ENCODE measurements at places on chromosomes 6 and 20.

- no peak for DNase-seq
Observed at GRCh38 chr6:1020837-1021236, 291.1 kb upstream of the FOXQ1 start.

- DNase-seq: no peak
Observed at GRCh38 chr6:3458706-3459421, 2.0 kb upstream of the SLC22A23 start.

- DNase-seq: peak; percentile 42
Observed at GRCh38 chr20:50427719-50428083, 82.5 kb upstream of the PTPN1 start.

DNA sequence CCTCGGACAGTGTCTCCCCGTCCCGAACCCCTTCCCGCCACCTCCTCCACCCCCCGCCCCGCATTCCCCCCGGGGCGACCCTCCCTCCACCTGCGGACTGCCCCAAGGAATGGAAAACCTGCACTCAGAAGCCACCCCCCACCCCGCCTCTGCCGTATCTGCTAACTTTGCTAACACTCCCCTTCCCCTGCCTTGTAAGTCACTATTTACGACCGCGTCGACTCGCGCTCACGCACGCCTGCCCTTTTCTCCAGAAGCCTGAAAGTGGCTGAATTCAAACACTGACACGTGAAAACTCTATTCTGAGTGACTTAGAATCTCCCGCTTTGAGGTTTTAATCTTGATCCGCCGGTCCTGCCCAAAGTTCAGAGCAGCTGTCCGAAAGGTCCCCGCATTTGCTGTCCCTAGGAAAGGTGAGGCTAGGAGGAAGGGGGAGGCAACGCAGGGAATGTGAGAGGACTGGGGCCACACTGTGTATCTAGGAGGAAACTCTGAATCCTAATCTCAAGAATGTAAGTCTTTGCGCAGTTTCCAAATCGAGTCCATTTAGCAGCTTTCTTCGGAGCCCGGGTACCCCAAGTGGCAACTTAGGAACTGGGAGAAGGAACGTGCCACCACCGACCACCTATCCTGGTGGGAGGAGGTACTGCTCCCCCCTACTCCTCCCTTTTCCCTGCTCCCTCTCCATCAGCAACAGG, 9.3 kb upstream of the POU3F2 start:
- DNase-seq: no peak

- no peak for DNase-seq
Observed at GRCh38 chr6:73309535-73309784, 44.6 kb downstream of the DPPA5 start.

GRCh38 chr6:143901885-143902750, 37.8 kb downstream of the ZC2HC1B start:
- peak; percentile 13 for DNase-seq

- DNase-seq: no peak
Observed at GRCh38 chr6:145112711-145113148, 622.6 kb downstream of the EPM2A start.

GRCh38 chr6:73471686-73472290, 10.3 kb downstream of the MTO1 start:
- DNase-seq: no peak

DNA sequence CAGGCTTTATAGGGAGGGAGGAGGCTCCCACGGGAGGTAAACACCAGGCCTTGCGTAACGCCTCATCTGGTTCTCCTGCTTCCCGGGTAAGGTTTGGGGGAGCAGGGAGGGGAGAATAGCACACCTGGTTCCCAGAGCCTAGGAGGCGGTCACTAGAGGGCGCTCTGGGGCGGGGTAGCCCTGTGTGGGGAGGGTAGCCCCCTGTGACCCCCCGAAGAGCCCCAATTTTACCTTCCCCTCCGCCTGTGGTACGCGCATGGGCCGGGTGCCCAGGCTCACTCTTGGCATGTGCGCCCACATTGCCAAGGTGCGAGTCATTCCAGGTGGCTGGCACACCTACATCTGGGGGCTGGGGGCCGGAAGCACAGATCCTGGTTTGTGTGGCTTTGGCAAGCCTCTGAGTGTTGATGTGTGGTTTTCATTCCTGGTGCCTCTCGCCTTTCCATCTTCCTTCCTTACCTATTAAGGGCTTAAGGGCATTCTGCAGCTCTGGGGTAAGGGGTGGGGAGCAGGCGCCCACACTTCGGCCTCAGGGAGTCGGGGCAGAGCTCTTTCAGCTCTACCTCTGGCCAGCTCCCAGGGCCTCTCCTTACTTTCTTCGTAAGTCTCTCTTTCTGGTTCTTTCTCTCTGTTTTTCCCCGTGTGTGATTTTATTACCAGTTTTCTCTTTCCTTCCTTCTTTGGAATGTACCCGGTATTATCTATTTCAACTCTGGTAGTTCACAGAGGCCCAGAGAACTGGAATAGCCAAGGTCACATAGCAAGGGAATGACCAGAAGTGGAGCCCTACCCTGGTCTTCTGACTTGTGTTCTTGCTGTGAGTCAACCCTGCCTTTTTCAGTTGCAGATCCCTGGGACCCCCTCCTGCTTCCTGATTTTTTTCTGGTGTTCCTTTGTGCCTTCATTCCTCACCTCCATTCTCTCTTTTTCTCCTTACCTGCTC, 492 bp upstream of the RNF39 start:
- DNase-seq: peak; percentile 63

- DNase-seq: no peak
Observed at GRCh38 chr20:17504066-17504897, 26.9 kb downstream of the BFSP1 start.

- no peak for DNase-seq
Observed at GRCh38 chr6:37137201-37138090, 32.5 kb upstream of the PIM1 start.

DNA sequence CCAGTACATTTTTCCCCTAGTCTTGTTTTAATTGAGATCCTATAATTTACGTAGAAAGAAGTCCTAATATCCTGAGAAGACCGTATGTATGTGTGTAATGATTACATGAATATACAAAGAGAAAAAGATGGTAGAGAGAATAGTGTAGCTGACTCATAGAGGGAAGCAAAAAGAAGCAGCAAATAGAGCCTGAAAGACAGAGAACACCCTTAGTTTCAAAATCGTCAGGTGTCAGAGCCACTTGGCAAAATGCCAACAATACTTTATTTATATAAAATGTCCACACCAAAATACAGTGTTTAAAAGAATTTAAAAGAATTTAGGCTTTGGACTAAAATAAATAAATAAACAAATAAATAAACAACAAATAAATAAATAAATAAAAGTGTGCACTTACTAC, 1414.1 kb upstream of the EYS start:
- DNase-seq: no peak

GRCh38 chr6:35722121-35722761, 14.6 kb upstream of the ARMC12 start:
- DNase-seq: peak; percentile 70
